ENCODE measurements at places on chromosomes 16 and 17. TPM values are rescaled to one million over a fixed set of nuclear protein-coding genes. Genes with fewer than 3 reads are reported as not detected.

PTGES3L gene
- total RNA-seq, result not detected

TMIGD1 gene
- total RNA-seq, result not detected

CCL8 gene
- not detected for total RNA-seq

PPL gene
- 18.8 TPM for total RNA-seq

PRSS53 gene
- 1.7 TPM for total RNA-seq

DNA sequence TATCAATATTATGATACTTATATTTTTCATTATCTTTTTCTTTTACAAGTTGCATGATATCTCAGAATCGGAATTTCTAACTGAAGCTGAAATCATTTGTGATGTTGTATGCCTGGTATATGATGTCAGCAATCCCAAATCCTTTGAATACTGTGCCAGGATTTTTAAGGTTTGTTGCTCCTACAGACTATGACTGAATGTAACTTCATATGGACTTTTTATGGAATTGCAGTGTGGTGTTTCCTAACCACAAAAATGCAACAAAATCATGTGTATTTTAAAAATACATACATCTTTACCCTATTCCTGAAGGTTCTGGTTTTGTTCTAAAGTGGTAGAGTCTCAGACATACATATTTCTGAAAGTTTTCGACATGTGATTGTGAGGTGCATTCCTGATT, 58.8 kb upstream of the RHBDL3 start:
- H3K36me3 ChIP-seq, result no peaks in the 10 kb centered on the region
- H3K4me3 ChIP-seq, result no peak overlapping the region
- H3K27me3 ChIP-seq, result no peaks in the 10 kb centered on the region
- no peak for DNase-seq
- H3K27ac ChIP-seq, result no peak overlapping the region
- no peaks in the 10 kb centered on the region for H3K4me1 ChIP-seq

DNA sequence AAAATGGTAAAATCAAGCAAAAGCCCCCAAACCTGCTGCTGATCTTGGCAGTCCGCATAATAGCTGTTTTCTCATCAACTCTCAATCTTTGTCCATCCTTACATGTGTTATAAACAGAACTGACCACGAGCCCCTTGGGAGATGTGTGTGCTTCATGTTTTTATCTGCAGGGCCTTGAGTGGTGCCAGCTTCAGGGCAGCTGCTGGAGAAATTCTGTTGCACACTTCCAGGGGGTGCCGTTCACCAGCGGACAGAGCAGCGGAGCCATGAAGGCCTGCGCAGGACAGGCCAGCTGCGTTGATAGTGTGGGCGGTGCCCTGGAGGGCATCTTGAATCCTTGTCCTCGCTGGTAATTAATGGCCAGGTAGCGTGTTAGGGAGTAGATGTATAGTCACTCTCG, 20.1 kb downstream of the MPRIP start:
- no peaks in the 10 kb centered on the region for H3K27me3 ChIP-seq
- H3K4me1 ChIP-seq, result peaks cover 25% of the 10 kb centered on the region
- H3K4me3 ChIP-seq, result no peak overlapping the region
- no peaks in the 10 kb centered on the region for H3K36me3 ChIP-seq

DNA sequence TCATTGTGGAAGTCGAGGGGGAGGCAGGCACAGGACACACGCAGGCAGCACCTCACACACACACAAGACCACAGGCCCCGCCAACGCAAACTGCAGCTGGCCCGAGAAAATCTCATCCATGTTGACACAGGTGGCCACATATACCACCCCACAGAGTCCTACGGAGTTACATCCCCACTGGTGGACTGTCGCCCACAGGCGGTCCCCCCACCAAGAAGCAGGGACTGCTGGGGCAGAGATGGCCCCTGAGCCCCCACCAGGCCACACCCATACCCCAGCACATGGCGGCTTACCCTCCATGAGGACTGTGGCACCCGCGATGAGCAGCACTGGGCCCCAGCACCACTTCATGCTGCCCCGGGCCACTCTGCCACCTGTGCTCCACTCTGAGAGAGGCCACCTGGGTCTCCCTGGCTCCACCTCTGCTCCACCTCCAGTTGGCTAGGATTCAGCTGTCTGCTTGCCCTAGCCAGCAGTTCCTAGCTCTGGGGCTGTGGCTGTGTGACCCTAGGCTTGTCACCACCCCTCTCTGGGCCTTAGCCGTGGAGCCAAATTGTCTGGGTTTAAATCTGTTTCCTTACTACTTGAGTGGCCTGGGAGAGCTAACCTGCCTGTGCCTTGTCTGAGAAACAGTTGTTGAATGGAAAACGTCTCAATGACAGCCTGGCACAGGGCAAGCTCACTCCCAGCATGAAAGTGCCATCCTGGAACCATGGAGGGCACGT, at the start of gene PRSS53:
Gene PRSS53 (minus strand): TSS at position 485 of the 725 bp plus-strand sequence. CDS start 134 bp downstream, at position 351.
- no peaks in the 10 kb centered on the region for H3K36me3 ChIP-seq
- no peaks in the 10 kb centered on the region for H3K27me3 ChIP-seq
- no peak within 1 kb of the TSS for H3K27ac ChIP-seq
- H3K4me3 ChIP-seq, result no peak within 1 kb of the TSS
- H3K4me1 ChIP-seq, result peaks cover 4% of the 10 kb centered on the region
- DNase-seq, result no peak

DNA sequence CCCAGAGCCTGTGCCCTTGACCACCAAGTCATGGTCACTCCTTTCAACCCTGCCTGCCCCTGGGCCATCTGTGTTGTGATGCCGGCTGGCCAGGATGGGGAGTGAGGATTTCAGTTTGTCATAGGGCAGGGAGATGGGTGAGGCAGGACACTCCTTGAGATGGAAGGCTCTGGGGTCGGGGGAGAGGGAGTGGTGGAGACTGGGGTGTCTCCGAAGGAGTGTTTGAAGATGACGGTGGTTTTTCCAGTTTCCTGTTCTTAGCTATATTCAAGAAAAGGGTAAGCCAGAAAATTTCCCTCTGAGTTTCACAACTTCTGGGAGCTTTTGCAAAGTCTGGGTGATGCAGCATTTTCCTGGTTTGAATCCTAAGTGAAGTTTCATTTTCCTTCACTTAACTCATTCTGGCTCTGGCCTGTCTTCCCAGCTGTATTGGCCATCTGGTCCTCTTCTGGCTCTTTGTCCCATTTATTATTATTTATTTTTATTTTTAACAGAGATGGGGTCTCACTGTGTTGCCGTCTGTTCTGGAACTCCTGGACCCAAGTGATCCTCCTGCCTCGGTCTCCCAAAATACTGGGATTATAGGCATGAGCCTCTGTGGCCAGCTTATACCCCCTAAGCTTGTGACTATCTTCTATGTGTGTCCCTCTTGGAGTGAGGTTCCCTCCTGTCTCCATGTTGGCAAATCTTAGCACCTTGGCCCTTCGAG, 27.7 kb downstream of the ABCC1 start:
- peaks cover 13% of the 10 kb centered on the region for H3K4me1 ChIP-seq
- H3K27me3 ChIP-seq, result no peaks in the 10 kb centered on the region
- no peaks in the 10 kb centered on the region for H3K36me3 ChIP-seq

GRCh38 chr17:39014044-39014794, 47.0 kb upstream of the FBXO47 start:
- no peak for DNase-seq
- no peak overlapping the region for H3K4me3 ChIP-seq
- H3K4me1 ChIP-seq, result peaks cover 4% of the 10 kb centered on the region
- H3K27ac ChIP-seq, result no peak overlapping the region
- no peaks in the 10 kb centered on the region for H3K27me3 ChIP-seq
- H3K36me3 ChIP-seq, result no peaks in the 10 kb centered on the region

GRCh38 chr17:39339272-39339671, 62.2 kb downstream of the FBXL20 start:
- no peak overlapping the region for H3K4me3 ChIP-seq
- peaks cover 3% of the 10 kb centered on the region for H3K4me1 ChIP-seq
- H3K36me3 ChIP-seq, result no peaks in the 10 kb centered on the region
- no peaks in the 10 kb centered on the region for H3K27me3 ChIP-seq
- DNase-seq, result no peak

DNA sequence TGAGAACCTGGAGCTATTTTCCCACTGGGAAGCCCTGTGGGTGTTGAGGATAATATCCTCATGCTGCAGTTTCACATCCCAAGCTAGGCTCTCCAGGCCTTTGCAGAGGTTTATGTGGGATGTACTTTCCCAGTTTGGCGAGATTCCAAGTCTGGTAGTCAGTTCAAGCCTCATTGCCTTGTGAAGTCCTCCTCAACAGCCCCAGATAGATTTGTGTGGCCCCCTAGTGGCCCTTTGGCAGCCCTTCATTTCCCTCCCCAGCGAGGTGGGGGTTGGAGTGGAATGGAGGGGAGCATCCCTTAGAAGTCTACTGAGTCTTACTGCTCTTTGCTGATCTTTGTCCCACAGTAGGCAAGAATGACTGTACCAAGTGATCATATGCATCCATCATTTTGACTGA, 137.9 kb downstream of the CDH11 start:
- H3K27me3 ChIP-seq, result no peaks in the 10 kb centered on the region
- H3K4me1 ChIP-seq, result peaks cover 5% of the 10 kb centered on the region
- no peaks in the 10 kb centered on the region for H3K36me3 ChIP-seq
- DNase-seq, result peak; percentile 36
- H3K4me3 ChIP-seq, result no peak overlapping the region
- no peak overlapping the region for H3K27ac ChIP-seq

- no peaks in the 10 kb centered on the region for H3K27me3 ChIP-seq
- no peak overlapping the region for H3K27ac ChIP-seq
- H3K4me3 ChIP-seq, result no peak overlapping the region
- H3K36me3 ChIP-seq, result no peaks in the 10 kb centered on the region
Observed at GRCh38 chr17:45223539-45224528, 2.1 kb downstream of the FMNL1 start.
